ENCODE measurements at places on chromosomes 12 and 14.
A peak's percentile ranks its signal among the peaks of the same experiment; 100 is the strongest.

DNA sequence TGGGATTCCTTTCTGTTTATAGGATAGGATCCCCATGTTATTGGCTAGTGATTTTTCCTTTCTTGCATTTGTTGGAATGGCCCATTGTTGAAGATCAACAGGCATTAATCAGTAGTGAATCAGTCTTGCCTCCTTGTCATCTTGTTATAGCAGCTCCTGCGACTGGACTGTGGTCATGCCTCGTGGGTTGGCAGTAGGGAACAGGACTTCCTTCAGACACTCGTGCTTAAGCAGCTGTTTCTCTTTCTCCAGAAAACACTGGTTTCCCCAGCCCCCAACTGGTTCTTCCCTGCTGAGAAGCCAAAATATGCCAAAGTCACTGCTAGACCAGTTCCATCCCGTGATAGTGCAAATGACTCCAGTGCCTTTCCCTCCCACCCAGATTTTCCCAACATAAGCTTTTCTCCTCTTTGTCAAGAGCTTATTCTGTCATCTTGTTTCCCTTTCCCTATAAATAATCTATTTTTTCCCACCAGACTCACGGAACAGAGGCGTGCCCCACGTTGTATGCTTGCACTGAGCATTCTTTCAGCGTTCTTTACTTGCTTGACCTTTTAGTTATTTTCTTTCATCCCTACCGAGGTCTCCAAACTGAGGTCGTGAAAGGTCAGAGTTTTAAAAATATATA is 83.5 kb downstream of the SAMD4A start:
- peak; percentile 93 for DNase-seq

- no peak for DNase-seq
Measured at GRCh38 chr12:54409267-54409666, 9.8 kb downstream of the ITGA5 start.

DNA sequence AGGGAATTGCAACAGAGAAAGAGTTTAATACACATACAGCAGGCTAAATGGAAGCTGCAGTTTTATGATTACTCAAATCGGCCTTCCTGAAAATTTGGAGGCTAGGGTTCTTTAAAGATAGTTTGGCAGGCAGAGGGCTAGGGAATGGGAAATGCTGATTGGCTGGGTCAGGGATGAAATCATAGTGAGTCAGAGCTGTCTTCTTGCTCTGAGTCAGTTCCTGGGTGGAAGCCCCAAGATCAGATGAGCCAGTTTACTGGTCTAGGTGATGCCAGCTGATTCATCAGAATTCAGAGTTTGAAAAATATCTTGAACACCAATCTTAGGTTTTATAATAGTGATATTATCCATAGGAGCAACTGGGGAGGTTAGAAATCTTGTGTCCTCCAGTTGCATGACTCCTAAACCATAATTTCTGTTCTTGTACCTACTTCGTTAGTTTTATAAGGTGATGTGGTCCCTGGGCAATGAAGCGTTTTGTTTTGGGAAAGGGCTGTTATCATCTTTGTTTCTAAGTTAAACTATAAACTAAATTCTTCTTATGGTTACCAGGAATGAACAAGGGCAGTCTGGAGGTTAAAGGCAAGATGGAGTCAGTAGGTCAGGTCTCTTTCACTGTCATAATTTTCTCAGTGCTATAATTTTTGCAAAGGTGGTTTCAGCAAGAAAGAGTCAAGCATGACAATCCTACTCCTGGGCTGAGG is 257.8 kb upstream of the CCDC196 start:
- no peak for DNase-seq

DNA sequence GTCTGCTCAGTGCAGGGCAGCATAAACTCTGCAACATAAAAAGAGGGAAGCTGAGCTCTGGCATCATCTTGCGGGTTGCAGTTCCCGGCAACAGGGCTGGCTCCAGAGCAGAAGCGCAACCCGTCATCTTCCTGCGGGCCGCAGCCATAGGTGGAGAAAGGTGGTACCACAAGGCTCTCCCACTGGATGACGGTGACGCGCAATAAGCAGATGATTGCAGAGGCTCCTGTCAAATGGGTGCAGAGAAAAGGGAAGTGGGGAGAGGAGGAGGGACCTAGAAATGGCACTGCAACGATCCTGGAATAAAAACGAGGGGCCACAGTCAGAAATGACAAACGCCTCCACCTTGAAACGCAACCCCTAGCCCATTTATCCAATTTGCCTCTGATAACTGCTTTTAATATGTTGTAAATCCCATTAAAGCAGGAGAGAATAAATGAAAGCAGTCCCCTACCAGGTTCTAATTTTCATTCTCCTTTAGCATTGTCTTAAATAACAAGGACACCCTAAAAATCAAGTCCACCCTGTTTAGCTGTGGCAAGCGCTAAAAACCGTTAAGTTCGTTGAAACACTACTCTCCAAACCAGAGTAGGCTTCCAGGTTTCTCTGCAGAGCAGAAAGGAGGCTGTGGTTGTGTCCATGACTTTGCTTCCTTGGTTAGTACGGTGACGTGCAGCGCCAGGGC is 30.9 kb upstream of the TUBA1C start:
- peak; percentile 97 for DNase-seq

GRCh38 chr14:94930690-94931089 is 160.8 kb upstream of the GSC start:
- DNase-seq = no peak

Measured in inflammatory macrophage treated with lipopolysaccharide for 1 hour (primary cell).